ENCODE measurements at places on chromosomes 2 and 18.

- no peak for DNase-seq
These were observed 9.3 kb upstream of the LRATD1 start for GRCh38 chr2:14623237-14623636.

GRCh38 chr2:14901737-14902136, 269.2 kb downstream of the LRATD1 start:
- no peak for DNase-seq

DNA sequence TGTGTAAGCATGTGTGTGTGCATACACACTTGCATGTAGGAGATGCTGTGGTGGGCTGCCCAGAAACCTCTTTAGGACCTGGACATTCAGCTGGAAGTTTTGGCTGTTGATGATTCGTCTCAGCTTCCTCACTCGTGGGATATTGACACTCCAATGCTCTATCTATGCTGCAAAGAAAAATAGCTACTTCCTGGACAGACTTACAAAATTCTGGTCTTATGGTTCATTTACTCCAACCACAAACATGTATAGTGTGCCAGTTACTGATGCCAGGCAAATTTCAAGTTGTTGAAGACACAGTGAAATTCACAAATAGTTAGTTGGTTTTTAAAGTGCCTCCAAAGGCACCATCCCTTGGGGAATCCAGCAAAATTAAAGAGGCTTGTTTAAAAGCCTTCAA, 882.6 kb downstream of the CPS1 start:
- DNase-seq, result no peak

- peak; percentile 59 for DNase-seq
These were observed 1.2 kb downstream of the ZNF236 start for GRCh38 chr18:76823587-76824011.

- no peak for DNase-seq
These were observed 132.2 kb downstream of the ANTXR1 start for GRCh38 chr2:69145204-69145603.

- DNase-seq, result no peak
These were observed 41.4 kb downstream of the STEAP3 start for GRCh38 chr2:119264781-119265692.

GRCh38 chr2:197306024-197306695, 4.4 kb downstream of the ANKRD44 start:
- DNase-seq, result no peak

- no peak for DNase-seq
These were observed 939.5 kb downstream of the ERBB4 start for GRCh38 chr2:211599146-211599545.

Measured in suppressor macrophage (primary cell).